Renal cortical epithelial cell (primary cell): ENCODE measurements at places on chromosomes 6 and 20. TPM values are rescaled to one million over a fixed set of nuclear protein-coding genes. Genes with fewer than 3 reads are reported as not detected.
A peak's percentile ranks its signal among the peaks of the same experiment; 100 is the strongest.

Gene UNC5CL
- total RNA-seq = 2.4 and 9.6 TPM in 2 replicates

DNA sequence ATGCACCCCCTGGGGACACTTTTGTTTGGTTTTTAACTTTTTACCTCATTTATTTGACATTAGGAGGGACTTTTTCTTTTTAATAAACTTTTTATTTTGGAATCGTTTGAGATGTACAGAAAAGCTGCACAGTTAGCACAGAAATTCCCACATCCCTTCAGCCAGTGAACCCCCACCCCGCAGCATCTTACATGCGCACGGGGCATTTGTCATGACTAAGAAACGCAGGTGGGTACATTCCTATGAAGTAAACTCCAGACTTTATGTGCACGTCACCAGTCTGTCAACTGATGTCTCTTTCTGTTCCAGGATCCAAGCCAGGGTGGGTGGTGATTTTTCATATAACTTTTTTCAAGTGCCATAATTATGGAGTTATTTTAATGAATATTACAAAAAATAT is 4.9 kb upstream of the ZNF831 start:
- no peak for DNase-seq

- DNase-seq = peak; percentile 28
These were observed 52.5 kb downstream of the MMUT start for GRCh38 chr6:49410564-49410963.

GRCh38 chr20:44209686-44210405 is 725 bp downstream of the OSER1 start:
- DNase-seq = peak; percentile 23

Gene WFDC5
- not detected in 2 replicates for total RNA-seq

GRCh38 chr20:4904127-4904860 is 97.0 kb downstream of the SLC23A2 start:
- DNase-seq = peak; percentile 4
